Cardiac atrium fibroblast (primary cell): ENCODE measurements at places on chromosomes 4 and X. TPM values are rescaled to one million over a fixed set of nuclear protein-coding genes. Genes with fewer than 3 reads are reported as not detected.

Gene BEND4
- total RNA-seq: not detected in 2 replicates

Gene IL13RA1
- total RNA-seq: 64.1 and 66.9 TPM in 2 replicates

Gene BOD1L1
- total RNA-seq: 15.5 and 15.7 TPM in 2 replicates

Gene TBC1D19
- total RNA-seq: 4.2 and 10.9 TPM in 2 replicates

Gene APLN
- 31.4 and 52.8 TPM in 2 replicates for total RNA-seq

Gene TMSB15C
- 0.49 and 1.4 TPM in 2 replicates for total RNA-seq

Gene ARL9
- total RNA-seq: 0.16 TPM in 1 of 2 replicates, not detected in the other
